Stimulated activated CD4-positive, alpha-beta T cell treated with anti-CD3 and anti-CD28 coated beads, Interleukin-15, amount 100 ng/mL, for 1 hour (primary cell): ENCODE measurements at places on chromosomes 13 and 19.

GRCh38 chr13:110436276-110436675 lies 125.2 kb downstream of the RAB20 start:
- DNase-seq = no peak

GRCh38 chr13:98324105-98324504 lies 147.0 kb upstream of the RNF113B start:
- no peak for DNase-seq

DNA sequence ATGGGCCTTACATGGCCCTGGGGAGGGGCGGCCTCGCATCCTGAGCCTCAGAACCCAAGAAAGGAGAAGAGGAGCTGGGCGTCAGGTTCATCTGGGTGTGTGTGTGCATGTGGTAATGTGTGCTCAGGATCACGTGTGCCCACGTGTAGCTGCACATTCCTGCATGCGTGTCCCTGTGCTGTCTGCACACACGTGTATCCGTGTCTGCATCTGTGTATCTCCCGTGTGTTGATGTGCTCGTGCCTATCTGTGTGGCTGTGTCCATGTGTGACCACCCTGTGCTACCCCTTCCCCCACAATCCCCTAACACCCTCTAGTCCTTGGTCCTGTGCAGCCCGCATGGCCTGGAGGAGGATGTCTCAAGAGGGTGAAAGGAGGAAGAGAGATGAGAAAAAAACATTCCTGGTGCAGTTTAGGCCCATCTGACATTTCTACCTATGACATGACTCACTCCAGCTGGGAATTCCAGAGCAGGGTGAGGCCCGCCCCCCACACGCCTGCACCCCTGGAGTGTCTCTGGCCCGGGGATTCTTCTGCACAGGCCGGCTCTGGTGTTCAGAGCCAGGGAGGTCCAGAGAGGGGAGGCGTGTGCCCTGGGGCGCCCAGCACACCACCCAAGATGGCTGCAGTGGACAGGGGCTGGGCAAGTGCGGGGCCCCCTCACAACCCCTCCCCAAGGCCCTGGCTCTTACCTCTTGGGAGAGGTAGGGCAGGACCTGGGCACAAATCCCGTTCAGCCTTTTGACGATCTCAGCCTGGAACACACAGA lies 7.1 kb downstream of the TLE5 start:
- no peak for DNase-seq

- no peak for DNase-seq
These were observed 103.5 kb downstream of the SUCLA2 start for GRCh38 chr13:47897411-47898050.

- DNase-seq = no peak
These were observed 444 bp upstream of the NCCRP1 start for GRCh38 chr19:39196320-39196719.

GRCh38 chr19:13670846-13671245 lies 93.5 kb upstream of the MRI1 start:
- DNase-seq = no peak

- DNase-seq = no peak
These were observed 193.3 kb downstream of the KATNAL1 start for GRCh38 chr13:30113983-30114570.

- DNase-seq = no peak
These were observed 40.6 kb upstream of the DGKH start for GRCh38 chr13:42007844-42008243.

DNA sequence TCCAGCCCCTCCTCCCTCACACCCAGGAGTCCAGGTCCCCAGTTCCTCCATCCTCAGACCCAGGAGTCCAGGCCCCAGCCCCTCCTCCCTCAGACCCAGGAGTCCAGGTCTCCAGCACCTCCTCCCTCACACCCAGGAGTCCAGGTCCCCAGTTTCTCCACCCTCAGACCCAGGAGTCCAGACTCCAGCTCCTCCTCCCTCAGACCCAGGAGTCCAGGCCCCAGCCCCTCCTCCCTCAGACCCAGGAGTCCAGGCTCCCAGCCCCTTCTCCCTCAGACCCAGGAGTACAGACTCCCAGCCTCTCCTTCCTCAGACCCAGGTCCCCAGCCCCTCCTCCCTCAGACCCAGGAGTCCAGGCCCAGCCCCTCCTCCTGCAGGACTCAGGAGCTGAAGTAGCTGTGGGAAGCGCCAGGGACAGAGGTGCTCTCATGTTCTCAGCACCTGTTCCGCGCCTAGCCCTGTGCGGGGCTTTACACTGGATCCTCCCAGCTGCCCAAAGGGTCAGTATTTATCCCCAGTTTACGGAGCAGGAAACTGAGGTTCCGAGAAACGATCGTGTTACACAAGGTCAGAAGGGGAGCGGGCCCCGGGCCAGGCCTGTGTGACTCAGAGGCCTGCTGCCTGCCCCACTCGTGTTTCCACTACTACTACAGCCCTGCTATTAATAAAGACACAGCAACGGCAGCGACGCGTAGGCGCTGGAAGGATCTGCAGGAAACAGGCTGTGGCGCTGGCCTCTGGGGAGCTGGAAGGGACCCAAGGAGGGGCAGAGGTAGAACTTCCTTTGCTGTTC lies 1.7 kb upstream of the SBK3 start:
- no peak for DNase-seq

GRCh38 chr13:51093574-51093973 lies 17.5 kb downstream of the C13orf42 start:
- no peak for DNase-seq

DNA sequence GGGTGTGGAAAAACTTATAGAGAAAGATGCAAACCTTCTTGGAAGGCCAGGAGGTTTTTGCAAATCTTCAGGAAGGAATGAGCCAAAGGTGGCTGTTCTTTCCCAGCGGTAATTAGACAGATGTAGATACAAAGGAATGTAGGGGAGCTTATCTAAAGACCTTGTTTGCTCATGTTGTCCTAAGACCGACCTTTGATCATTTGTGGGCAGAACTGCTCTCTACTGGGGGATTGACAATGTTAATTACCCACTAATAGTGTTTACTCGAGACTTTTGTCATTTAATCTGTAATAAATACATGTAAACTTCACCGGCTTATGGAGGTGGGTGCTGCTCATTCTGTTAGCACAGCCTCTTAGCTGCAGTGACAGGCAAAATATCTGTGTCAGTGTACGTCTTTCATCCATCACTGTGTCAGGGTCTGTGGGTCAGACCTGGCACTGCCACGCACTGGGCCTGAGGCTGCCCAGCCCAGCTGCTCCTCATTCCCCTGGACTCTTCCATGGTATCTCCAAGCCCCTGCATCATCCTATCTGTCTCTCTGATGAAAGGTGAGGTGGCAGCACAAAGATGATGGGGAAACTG lies 68.3 kb downstream of the ZNF431 start:
- no peak for DNase-seq
